ENCODE measurements at places on chromosomes 4 and X. TPM values are rescaled to one million over a fixed set of nuclear protein-coding genes. Genes with fewer than 3 reads are reported as not detected.

PARM1 gene
- total RNA-seq, result 2.0 TPM

FHIP1A gene
- total RNA-seq, result 0.43 TPM

SMIM10L2A gene
- total RNA-seq, result 0.28 TPM

KIAA0232 gene
- 15.2 TPM for total RNA-seq

TKTL1 gene
- not detected for total RNA-seq

SH3RF1 gene
- 16.3 TPM for total RNA-seq

ARAP2 gene
- total RNA-seq, result 1.3 TPM

SRPK3 gene
- 0.43 TPM for total RNA-seq

RTL9 gene
- 0.14 TPM for total RNA-seq

HPGDS gene
- total RNA-seq, result not detected

FAM184B gene
- total RNA-seq, result under 0.01 TPM

HUWE1 gene
- 69.0 TPM for total RNA-seq

CDKN2AIP gene
- 13.6 TPM for total RNA-seq

CCDC158 gene
- total RNA-seq, result 0.18 TPM

C4orf51 gene
- not detected for total RNA-seq

TMEM156 gene
- 0.18 TPM for total RNA-seq

MAGEA9B gene
- total RNA-seq, result not detected

BMPR1B gene
- total RNA-seq, result 0.14 TPM

PAGE2B gene
- 0.28 TPM for total RNA-seq

CT45A5 gene
- not detected for total RNA-seq

GLRA2 gene
- total RNA-seq, result not detected

SSX1 gene
- total RNA-seq, result 0.18 TPM

CSAG2 gene
- total RNA-seq, result not detected

Measured in smooth muscle cell of bladder (primary cell).